ENCODE measurements at places on chromosomes 7 and 10.

DNA sequence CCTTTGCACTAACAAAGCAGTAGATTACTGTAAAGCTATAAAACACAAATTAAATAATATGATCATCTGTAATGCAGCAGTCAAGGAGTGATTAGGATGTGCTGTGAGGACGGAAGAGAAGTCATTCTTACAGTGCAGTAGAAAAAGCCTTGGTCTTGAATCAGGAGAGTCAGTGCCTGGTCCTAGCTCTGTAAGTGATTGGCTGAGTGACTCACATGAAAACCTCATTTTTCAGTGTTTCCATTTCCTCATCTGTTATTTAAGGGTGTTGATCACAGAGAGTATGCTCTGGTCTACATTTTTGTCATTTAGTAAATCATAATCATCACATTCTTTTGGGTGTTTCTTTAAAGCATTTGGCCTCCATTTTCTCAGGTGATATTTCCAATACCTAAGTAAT is 717.8 kb downstream of the LRMDA start:
- DNase-seq: no peak

DNA sequence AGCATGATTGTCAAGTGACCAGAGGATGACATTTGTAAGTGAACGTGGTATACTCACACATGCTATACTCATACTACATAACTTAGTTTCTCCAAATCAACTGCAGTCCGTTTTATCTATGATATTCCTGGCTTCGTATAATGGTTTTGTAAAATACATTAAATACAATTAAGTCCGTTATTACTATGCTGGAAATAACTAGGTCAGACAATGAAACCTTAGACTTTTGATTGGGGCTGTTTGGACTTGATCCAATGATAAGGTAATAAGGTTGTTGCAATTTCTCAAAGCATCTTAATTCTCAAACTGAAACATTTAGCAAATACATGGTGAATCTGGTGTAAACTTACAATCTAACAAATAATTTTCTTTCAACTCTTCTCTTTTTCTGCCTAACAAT is 117.0 kb downstream of the TWIST1 start:
- no peak for DNase-seq

GRCh38 chr7:87885018-87885417 is 8.7 kb downstream of the DBF4 start:
- no peak for DNase-seq

GRCh38 chr10:37732685-37733084 is 124.7 kb downstream of the ZNF248 start:
- DNase-seq: no peak

DNA sequence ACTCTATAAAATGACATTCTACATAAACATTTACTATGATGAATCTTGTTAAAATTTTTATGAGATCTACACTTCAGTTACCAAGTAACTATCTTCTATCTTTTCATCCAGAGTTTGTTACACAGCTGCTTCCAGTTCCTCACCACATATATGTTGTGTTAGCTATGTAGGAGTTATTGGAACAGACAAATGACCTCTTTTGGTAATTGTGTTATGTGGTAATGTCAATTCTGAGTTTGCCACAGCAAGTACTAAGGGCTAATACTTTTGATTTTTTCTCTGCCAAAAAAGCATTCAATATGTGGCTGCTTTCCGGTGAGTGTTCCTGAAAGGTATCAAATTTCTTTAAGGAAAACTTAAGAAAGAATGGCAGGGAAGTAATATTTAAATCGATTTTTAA is 573.9 kb upstream of the PCDH15 start:
- DNase-seq: no peak

GRCh38 chr10:120495226-120496009 is 38.4 kb downstream of the PLPP4 start:
- no peak for DNase-seq

DNA sequence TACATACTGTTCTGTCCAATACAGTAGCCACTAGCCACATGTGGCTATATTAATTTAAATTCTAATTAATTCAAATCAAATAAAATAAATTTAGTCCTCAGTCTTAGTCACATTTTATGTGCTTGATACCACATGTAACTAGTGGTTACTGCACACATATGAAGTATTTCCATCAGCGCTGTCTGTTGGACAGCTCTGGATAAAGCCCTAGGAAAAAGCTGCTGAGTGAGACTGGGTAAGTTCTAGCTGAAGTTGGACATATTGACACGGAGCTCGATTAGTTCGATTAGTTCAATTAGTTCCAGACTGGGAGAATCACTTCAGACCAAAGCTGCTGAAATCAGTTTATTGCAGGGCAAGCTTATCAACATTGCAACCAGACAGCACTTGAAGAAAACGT is 15.1 kb upstream of the LIPM start:
- no peak for DNase-seq

DNA sequence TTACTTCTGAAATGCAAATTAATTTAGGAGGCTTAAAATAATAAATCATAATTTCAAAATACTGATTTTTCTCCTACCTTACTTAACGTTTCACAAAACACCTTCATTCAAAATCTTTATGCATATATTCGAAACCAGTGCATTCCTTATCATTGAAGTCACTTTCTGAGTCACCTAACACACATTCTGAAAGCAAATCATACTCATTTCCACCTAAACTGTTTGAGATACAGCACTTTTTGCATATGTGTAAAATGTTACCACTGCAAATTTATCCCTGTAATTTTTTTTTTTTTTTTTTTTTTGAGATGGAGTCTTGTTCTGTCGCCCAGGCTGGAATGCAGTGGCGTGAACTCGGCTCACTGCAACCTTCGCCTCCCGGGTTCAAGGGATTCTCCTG is 15.7 kb downstream of the PPP3CB start:
- no peak for DNase-seq

GRCh38 chr7:22909917-22910316 is 87.3 kb upstream of the TOMM7 start:
- DNase-seq: no peak

GRCh38 chr10:89679986-89680385 is 21.4 kb upstream of the KIF20B start:
- no peak for DNase-seq

DNA sequence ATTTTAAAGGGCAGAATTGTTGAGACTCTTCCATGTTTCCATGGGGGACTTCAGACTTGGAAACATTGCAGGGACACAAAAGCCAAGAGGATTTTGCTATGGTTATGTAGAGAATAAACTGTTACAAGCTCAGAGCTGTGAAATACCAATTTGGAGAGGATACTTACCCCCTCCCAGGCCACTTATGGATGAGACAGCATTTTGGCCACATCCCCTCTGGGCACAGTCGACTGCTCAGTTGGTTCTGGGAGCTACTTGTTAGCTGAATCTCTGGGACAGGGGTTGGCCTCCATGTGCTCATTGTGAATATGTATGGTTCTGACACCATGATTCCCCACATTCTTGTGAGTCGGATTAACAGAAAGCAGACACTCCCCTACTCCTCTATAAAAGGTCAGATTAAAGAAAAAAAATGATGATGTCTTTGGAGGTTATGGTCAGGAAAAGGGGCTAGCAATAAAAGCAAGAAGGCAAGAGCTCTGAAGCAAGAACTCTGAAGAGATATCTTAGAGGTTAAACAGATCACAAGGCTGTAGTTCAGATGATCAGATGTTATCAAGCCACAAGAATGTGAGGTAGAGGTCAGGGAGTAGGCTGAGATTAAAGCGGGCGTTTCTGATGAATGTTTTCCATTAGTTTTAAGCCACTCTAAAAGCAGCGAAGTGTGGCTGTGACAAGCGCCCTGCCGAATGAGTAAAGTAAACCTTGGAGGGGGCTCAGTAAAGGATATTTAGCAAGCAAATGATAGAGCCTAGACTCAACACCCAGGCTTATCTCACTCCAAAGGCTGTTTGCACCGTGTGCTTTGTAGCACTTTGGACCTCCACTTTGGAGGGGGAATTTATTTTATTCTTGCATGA is 17.2 kb downstream of the STAMBPL1 start:
- no peak for DNase-seq

Measured in activated CD4-positive, alpha-beta T cell treated with anti-CD3 and anti-CD28 coated beads, Interleukin-2, amount 50 U/mL, for 1 hour (primary cell).